ENCODE measurements at places on chromosomes 7 and 10.

DNA sequence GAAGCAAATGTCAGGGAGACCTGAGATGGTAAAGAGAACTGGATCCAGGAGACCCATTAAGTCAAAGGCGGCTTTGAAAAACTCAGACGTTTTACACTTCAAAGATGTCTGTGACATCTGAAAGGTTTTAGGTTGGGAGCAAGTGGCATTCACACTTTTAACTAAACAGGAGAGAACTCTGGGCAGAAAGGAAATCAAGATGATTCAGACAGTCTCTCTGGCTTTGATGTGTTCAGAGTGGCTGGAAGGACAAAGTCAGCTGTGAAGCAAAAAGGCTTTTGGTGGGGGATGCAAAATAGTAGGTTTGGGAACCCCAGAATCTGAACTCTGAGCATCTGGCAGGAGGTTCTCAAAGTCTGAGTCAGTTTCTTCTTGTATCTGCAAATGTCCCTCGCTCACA lies 66.6 kb downstream of the PRKCQ start:
- DNase-seq, result no peak

GRCh38 chr7:104767826-104768536 lies 246.0 kb upstream of the KMT2E start:
- peak; percentile 44 for DNase-seq

DNA sequence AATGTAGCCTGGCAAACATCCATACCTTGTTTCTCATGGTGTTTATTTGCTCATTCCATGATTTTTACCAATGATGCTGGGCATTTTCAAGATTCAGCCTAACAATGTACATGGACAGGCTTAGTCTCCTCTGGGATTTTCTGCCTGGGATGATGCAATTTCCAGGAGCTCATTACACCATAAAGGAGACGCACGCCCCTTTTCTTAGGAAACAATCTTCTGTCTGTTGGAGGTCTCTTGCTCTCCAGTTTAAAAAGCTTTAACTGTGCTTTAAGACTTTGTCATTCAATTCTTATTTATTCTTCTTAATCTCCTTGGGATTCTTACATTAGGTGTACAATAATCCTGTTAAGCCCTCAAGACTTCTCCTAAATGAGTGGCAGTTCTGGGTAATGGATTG lies 150.3 kb upstream of the NRP1 start:
- DNase-seq, result no peak

DNA sequence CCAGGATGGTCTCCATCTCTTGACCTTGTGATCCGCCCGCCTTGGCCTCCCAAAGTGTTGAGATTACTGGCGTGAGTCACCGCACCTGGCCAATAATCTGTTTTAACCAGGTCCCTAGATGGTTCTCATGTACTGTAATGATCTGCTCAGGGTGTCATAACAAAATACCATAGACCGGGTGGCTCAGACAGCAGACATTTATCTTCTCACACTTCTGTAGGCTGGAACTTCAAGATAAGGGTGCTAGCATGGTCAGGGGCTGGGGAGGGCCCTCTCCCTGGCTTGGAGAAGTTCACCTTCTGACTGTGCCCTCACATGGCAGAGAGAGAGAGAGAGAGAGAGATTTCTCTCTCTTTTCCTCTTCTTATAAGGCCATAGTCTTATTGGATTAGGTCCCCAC lies 279.4 kb upstream of the LYZL1 start:
- no peak for DNase-seq

- DNase-seq, result no peak
Observed at GRCh38 chr10:60170250-60170649, 219.4 kb downstream of the ANK3 start.

DNA sequence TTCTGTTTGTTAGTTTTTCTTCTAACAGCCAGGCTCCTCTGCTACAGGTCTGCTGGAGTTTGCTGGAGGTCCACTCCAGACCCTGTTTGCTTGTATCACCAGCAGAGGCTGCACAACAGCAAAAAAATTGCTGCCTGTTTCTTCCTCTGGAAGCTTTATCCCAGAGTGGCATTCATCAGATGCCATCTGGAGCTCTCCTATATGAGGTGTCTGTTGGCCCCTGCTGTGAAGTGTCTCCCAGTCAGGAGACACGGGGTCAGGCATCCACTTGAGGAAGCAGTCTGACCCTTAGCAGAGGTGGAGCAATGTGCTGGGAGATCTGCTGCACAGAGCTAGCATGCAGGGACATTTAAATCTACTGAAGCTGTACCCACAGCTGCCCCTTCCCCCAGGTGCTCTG lies 26.7 kb upstream of the CROT start:
- no peak for DNase-seq

GRCh38 chr7:83807774-83808173 lies 158.8 kb upstream of the SEMA3E start:
- no peak for DNase-seq

GRCh38 chr7:2717293-2718261 lies 29.6 kb downstream of the AMZ1 start:
- DNase-seq, result no peak

GRCh38 chr7:43302211-43302711 lies 189.8 kb downstream of the HECW1 start:
- no peak for DNase-seq

GRCh38 chr10:93461807-93462178 lies 20.3 kb downstream of the MYOF start:
- no peak for DNase-seq

DNA sequence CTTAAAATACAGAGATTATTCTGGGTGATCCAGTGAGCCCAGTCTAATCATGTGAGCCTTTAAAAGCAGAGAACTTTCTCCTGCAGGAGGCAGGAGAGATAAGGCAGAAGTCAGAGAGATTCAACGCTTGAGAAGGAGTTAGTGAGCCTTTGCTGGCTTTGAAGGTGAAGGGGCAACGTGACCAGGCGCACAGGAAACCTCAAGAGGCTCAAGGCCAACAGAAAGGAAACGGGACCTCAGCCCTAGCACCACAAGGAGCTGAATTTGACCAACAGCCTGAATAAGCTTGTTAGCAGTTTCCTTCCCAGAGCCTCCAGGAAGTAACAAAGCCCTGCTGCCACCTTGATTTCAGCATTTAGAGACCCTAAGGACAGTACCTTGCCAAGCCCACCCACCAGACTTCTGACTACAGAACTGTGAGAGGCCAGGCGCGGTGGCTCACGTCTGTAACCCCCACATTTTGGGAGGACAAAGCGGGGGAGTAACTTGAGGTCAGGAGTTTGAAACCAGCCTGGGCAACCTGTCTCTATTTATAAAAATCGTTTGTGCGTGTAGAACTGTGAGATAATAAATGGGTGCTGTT lies 87.3 kb upstream of the KAT6B start:
- no peak for DNase-seq

- DNase-seq, result peak; percentile 42
Observed at GRCh38 chr10:62814756-62815380, 1.3 kb downstream of the EGR2 start.

GRCh38 chr10:43127442-43127841 lies 10.8 kb upstream of the CSGALNACT2 start:
- DNase-seq, result no peak

DNA sequence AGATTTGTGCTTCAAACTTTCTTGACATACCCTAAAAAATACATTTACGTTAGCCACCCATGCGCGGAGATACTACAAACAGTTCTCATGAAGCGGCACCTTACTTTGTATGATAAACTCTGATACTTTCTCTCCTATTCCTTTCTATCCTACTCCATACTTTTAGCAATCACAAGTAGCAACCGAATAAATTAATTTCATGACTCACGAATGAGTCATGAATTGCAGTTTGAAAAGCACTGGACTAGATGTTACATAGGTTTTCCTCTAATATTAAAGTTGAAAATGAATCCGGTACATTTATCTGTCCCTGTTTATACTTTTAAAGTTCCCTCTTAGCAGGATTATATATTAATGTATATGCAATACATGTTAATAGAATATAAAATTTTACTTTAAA lies 67.6 kb downstream of the CUBN start:
- DNase-seq, result no peak

DNA sequence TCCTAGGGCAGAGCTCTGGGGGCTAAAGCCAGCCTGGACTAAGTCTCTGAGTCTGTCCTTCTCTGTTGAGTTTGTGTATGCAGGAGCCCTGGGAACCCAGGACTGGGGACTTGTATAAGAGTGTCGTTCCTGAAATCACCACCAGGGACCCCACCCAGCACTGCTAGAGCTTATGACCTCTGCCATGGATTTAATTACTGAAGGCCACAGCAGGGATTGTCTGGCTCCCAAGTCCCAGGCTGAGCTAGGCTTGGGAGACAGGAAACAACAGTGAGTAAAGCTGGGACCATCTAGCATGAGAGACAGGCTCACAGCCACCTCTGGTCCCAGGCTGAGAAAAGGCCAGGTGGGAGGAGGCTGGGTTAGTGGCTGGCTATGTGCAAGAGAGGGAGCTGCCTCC lies 1.4 kb upstream of the TSPAN15 start:
- peak; percentile 83 for DNase-seq

- no peak for DNase-seq
Observed at GRCh38 chr7:116797612-116798011, 64.8 kb upstream of the CAPZA2 start.

- DNase-seq, result no peak
Observed at GRCh38 chr7:122762071-122762470, 59.3 kb upstream of the RNF148 start.

GRCh38 chr10:117536866-117537435 lies 5.6 kb upstream of the EMX2 start:
- DNase-seq, result no peak

DNA sequence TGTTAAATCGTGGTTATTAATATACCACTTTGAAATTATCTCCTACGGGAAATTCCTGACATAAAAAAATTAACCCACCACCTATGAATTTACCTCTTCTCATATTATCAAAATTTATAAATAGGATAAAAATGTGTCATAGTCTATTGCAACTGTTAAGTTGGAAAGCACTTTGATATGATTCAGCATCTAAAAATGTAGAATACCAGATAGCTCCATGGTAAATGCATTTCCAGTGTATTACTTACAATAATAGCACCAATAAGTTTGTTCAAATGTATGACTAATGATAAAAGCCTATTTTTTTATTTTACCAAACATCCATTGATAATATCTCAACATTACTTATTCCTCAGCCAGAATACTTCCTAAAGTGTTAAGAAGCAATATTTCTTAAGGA lies 13.6 kb upstream of the KCND2 start:
- DNase-seq, result no peak

- DNase-seq, result no peak
Observed at GRCh38 chr7:6316226-6316625, 43.8 kb upstream of the CYTH3 start.
